ENCODE measurements at places on chromosomes 13 and 19. TPM values are rescaled to one million over a fixed set of nuclear protein-coding genes. Genes with fewer than 3 reads are reported as not detected.

- DNase-seq, result no peak
Measured at GRCh38 chr19:6790194-6791128, 18.0 kb downstream of the VAV1 start.

Gene PGLYRP2
- total RNA-seq, result not detected

- DNase-seq, result no peak
Measured at GRCh38 chr13:30900436-30900835, 5.6 kb upstream of the MEDAG start.

GRCh38 chr13:30119476-30119875 is 187.9 kb downstream of the KATNAL1 start:
- DNase-seq, result no peak

Gene FOXA3
- total RNA-seq, result not detected

- DNase-seq, result no peak
Measured at GRCh38 chr13:75220238-75220542, 261.8 kb downstream of the TBC1D4 start.

Gene SLC27A1
- total RNA-seq, result 64.2 TPM

GRCh38 chr19:7968796-7969554 is 25.5 kb upstream of the TIMM44 start:
- no peak for DNase-seq

Gene ZNF71
- total RNA-seq, result 6.6 TPM

DNA sequence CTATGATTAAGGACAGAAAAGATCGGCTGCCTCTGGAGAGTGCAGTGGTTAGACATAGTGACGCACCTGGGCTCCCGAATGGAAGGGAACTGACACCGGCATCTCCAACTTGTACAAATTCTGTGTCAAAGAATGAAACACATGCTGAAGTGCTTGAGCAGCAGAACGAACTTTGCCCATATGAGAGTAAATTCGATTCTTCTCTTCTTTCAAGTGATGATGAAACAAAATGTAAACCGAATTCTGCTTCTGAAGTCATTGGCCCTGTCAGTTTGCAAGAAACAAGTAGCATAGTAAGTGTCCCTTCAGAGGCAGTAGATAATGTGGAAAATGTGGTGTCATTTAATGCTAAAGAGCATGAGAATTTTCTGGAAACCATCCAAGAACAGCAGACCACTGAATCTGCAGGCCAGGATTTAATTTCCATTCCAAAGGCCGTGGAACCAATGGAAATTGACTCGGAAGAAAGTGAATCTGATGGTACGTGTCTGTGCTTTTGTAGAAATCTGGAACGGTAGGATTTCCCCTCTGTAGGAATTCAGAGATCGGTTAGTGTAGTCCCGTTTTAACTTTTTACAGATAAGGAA is 16.9 kb downstream of the ERCC5 start:
- no peak for DNase-seq

Gene ZIK1
- 3.8 TPM for total RNA-seq

GRCh38 chr13:110575322-110576069 is 14.0 kb upstream of the RAB20 start:
- DNase-seq, result peak; percentile 54

Gene LILRB3
- 3.6 TPM for total RNA-seq
